ENCODE measurements at places on chromosomes 7 and 10.

GRCh38 chr7:46572691-46573090 lies 651.6 kb upstream of the IGFBP3 start:
- no peak for DNase-seq

DNA sequence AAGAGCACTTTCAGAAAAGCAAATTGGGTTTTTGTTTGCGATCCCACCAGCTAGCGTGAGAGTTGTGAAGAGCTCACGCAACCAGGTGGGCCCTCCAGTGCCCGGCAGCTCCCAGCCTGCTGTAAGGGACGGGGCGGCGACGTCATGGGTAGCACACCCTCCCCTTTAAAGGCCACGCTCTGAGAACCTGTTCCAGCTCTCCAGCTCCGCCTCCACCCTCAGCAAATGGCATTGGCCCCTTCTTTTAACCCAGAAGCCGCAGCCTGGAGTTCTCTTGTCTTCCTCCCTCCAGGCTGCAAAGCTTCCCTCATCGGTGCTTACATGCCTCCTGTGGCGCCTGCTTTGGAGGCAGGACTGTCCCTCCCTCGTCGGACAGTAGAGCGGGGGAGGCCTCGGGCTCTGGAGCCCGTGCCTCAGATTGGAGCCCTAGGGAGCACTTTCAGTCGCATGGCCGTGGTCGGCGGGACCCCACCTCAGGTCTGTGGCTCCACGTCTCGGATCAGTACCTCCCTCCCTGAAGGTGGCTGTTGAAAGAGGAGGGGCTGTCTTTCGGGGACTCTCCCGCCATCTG lies 32.9 kb downstream of the WIPI2 start:
- no peak for DNase-seq

- DNase-seq, result no peak
Measured at GRCh38 chr10:112376396-112376790, 2.5 kb downstream of the ACSL5 start.

- no peak for DNase-seq
Measured at GRCh38 chr7:30351286-30351685, 66.9 kb downstream of the ZNRF2 start.

GRCh38 chr10:18532881-18533535 lies 118.4 kb downstream of the NSUN6 start:
- no peak for DNase-seq

GRCh38 chr7:80611353-80611752 lies 27.1 kb upstream of the CD36 start:
- DNase-seq, result no peak

GRCh38 chr10:30709700-30710358 lies 80.3 kb upstream of the LYZL2 start:
- no peak for DNase-seq

GRCh38 chr7:132441935-132442334 lies 134.3 kb downstream of the PLXNA4 start:
- no peak for DNase-seq

GRCh38 chr7:129780257-129780973 lies 168.9 kb downstream of the NRF1 start:
- peak; percentile 43 for DNase-seq

GRCh38 chr10:69646185-69647060 lies 16.4 kb downstream of the FAM241B start:
- DNase-seq, result no peak
